ENCODE measurements at places on chromosomes 16 and 17. TPM values are rescaled to one million over a fixed set of nuclear protein-coding genes. Genes with fewer than 3 reads are reported as not detected.

KRTAP17-1 gene
- not detected for total RNA-seq

KRTAP9-2 gene
- not detected for total RNA-seq

PSMD11 gene
- total RNA-seq, result 72.6 TPM

FBXL19 gene
- 5.4 TPM for total RNA-seq

CXCL16 gene
- 42.3 TPM for total RNA-seq

MARVELD3 gene
- total RNA-seq, result not detected

ABCC11 gene
- total RNA-seq, result not detected

TERB1 gene
- total RNA-seq, result not detected

TBC1D3G gene
- not detected for total RNA-seq

NEUROD2 gene
- total RNA-seq, result not detected

HOXB1 gene
- not detected for total RNA-seq

ABCA8 gene
- total RNA-seq, result not detected

GRCh38 chr16:70162041-70162451, 11.5 kb upstream of the CLEC18C start:
- no peak for DNase-seq

GRCh38 chr16:89144681-89145080, 26.9 kb upstream of the CDH15 start:
- no peak for DNase-seq

GRCh38 chr17:9174779-9175574, 153.7 kb downstream of the NTN1 start:
- no peak for DNase-seq

DNA sequence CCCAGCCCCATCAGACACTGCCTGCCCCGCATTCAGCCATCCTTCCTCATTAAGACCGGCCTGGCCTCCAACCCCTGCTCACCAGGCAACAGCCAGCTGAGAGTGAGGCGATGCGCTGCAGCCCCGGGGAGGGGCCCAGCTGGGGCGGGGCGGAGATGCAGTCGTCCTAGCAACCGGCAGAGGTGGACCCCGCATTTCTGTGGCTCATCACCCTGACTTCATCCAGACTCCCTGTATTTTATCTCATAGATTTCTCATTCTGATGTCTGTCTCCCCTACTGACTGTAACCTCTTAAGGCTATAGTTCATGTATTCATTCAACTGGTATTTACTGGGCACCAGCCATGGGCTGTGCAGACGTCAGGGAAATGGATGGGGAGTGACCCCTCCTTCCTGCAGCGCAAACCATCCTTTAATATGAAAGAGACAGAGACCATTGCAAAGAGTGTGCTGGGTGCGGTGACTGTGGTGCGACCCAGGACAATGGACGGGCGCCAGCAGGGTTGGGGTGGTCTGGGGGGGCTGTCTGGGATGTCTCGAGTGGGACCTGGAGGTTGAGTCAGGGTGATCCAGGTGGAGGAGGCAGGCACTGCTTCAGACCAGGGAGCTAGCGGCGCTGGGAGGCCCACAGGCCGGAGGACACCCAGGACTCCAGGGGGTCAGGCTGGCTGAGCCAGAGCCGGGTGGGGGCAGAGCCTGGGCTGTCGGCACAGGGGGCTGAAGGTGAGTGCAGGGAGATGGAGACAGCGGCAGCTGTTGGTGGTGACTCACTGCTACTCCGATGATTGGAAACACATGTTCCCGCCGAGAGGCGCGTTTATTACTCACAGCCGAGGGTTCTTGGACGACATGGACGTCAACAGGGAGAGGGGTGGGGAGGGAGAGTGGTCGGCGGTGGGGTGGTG, 10.5 kb upstream of the TIMP2 start:
- DNase-seq, result no peak

- peak; percentile 23 for DNase-seq
Observed at GRCh38 chr17:7883781-7884386, 4.7 kb upstream of the CHD3 start.

DNA sequence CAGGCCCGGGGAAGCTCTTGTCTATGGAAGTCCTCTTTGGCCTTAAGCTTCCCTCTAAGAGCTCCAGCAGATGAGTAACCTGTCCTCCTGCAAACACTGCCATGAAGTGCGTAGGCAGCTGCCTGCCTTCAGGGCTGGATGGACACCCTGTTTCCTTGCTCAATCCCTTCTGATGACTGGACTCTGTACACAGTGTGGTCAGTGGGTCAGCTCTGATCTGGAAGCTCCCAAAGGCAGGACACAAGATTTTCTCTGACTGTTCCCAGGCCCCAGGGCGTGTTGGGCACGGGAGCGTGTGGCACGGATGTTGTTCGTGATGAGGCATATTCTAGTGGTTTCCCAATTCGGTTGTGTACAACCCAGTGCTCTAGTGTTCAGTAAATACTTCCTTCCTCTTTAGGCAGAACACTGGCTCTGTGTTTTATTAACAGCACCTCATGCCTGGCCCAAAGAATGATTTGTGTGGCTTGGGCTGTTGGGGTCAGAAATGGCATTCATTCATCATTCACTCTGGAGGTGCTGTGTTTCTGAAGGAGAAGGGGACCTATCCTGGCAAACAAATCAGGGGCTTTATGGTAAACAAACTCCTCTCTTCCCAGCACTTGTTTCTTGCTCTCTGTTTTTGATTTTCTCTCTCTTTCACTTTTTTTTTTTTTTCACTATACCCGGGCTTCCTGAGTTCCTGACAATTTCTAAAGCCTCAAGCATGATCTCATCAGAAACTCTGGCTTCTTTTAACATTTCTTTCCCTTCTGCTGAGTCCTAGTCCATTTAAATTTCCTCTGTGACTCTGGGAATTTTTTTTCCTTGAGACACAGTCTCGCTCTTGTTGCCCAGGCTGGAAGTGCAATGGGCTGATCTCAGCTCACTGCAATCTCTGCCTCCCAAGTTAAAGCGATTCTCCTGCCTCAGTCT, 12.0 kb upstream of the RNF157 start:
- DNase-seq, result no peak

GRCh38 chr16:50025537-50025931, 509 bp downstream of the CNEP1R1 start:
- DNase-seq, result peak; percentile 41

DNA sequence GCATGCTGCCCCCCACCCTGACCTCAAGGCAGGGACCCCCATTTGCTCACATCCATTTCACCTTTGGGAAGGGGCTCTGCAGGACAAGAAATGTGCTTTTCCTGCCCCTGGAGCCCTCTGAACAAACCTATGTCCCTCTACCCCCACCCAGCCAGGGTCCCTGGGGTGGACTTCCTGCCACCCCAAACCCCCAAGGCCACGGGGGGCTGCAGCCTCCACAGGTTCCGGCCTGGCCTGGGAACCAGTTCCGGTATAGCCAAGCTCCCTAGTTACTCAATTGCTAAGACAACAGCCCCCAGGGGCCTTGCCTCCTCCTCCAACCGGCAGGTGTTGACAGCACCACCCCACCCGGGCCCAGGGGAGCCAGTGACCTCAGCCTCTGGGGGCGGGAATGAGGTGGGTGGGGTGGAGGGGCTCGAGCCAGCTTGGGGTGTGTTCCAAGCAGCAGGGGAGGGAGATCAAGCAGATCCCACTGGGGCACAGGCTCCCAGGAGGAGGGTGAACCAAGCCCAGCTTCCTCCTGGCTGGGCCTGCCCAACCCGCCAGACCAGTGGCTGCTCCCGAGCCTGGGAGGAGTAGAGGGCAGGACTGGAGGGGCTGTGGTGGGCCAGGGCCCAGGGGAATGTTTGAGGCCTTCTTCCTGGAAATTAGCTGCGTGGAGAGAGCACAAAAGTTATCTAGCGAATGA, 6.6 kb downstream of the PNMT start:
- DNase-seq, result no peak

DNA sequence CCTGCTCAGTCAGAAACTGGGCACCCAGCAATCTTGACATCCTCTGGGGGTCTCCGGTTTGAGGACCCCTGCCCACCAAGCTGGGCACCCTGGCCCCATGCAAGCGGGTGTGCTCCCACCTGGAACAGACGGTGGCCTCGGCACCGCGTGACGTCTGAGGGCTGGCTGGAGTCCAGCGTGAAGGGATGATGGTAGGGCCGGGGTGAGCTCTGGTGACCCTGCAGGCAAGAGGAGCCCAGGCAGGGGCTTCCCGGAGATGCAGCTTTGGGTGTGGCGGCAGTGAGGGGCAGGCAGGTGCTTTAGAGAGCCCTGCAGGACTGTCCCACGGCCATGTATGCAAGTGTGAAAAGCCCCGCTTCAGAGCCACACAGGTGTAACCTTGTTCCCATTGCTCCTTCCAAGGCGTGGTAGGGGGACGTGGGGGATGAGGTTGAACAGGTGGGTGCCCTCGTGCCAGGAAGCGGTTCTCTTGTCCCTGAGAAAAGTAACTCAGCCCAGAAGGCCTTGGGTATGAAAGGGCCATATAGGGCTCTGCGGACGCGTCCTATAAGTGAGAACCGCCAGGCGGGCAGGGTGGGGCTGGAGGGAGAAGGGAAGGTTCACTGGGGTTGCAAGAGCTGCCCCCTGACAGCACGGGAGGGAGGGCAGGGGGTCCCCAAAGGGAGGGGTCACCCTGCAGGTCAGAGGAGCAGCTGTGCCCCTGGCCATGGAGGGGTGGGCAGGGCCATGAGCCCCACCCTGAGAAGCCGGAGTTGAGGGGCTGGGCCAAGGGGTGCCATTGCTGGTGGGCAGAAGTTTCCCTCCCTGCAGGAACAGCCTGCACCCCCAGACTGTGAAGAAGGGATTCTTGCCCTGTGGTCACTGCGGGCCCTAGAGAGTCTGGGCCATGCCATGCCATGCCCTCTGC, 9.2 kb downstream of the RGS11 start:
- DNase-seq, result no peak

- DNase-seq, result no peak
Observed at GRCh38 chr16:54432897-54433229, 146.3 kb upstream of the IRX3 start.

DNA sequence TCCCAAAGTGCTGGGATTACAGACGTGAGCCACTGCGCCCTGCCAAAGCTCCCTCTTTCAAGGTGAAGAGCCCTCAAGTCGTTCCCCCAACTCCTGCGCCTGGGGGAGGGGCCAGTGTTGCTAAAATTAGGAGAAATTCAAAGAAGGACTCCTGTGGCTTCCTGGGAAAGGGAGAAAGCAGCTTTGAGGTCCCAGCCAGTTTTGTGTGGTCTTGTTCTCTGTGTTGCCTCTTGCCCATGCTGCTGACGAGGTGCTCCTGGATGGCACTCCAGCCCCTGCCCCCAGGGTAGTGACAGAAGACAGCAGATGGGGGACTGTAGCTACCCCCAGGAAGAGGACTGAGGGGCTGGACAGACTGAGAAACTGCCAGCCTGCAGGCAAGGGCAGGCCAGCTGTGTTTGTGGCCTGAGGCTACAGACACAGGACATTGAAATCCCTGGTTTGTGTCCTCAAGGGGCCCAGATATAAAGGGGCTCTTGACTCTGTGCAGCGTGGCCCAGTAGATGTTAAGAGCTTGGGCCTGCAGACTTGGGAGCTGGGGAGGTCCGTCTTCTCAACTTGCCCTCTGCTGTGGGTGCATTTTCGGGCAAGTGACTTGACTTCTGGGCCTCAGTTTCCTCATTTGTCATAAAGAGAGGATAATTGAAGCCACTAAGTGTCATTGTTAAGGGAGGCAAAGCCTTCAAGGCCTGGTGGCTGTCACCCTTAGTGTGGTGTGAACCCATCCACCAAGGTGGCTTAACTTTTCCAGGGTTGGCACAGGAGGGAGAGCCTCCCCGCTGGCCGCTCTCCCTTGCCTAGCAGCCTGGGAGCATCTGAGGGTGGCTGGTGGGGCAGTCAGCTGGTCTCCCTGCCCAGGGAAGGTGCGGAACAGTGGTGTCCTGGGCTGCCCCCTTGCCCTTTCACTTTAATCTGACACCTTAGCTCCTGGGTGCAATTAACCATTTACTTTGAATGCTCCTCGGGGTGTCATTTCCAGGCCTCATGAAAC, 4.1 kb downstream of the UBALD2 start:
- DNase-seq, result no peak

- no peak for DNase-seq
Observed at GRCh38 chr16:88510091-88510994, 57.3 kb downstream of the ZFPM1 start.

DNA sequence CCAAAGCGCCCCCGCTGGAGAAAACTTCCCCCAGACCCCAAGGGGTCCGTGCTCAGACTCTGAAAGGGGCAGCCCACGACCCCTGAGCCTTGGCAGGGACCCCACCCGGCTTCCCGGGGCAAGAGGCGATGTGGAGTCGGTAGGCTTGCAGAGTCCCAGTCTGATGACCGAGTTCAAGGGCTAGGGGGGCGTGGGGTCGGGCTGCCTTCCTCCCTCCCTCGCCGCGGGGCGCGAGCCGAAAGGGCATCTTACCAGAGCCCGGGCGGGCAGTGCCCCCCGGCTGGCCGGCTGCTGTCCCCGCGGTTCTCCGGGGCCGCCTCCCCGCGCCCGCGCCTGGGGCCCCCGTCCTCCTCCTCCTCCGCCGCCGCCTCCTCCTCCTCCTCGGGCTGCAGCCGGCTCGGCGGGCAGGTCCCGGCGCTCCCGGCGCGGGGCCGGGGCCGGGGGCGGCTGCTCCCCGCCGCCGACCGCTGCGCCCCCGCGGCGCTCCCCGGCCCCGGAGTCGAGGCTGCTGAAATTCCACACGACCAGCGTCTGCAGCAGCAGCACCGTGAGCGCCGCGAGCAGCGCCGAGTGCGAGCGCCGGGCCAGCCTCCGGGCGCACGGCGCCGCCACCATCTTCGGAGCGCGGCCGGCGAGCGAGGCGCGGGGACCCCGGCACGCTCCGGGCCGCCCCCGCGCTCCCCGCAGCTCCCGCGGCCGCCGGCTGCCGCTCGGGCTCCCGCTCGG, 415 bp downstream of the XYLT1 start:
- DNase-seq, result peak; percentile 33

- no peak for DNase-seq
Observed at GRCh38 chr16:53219371-53219770, 164.6 kb downstream of the CHD9 start.

- no peak for DNase-seq
Observed at GRCh38 chr17:66675273-66675990, 159.5 kb upstream of the CACNG5 start.

- DNase-seq, result no peak
Observed at GRCh38 chr16:6111390-6111789, 1013.8 kb upstream of the EEF2KMT start.

DNA sequence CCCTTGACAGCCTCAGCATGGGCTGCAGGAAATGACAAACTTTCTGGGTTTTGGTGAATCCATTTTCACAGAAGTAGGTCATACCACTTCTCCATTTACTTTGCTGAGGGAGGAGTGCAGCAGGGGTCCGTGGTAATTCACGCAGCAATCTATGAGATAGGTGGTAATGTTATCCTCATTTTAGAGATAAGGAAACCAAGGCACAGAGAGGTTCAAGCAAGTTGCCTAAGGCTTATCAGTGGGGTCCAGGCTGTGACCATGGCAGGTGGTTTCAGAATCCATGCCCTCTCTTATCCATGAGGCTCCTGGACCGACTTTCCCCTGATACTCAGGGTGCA, 12.6 kb downstream of the TBX4 start:
- no peak for DNase-seq

- DNase-seq, result no peak
Observed at GRCh38 chr17:39747745-39748144, 10.0 kb downstream of the GRB7 start.

Measured in CD8-positive, alpha-beta T cell (primary cell).